CD4-positive, alpha-beta T cell treated with Interleukin-10 for 1 hour (primary cell): ENCODE measurements at places on chromosomes 12 and 14.

GRCh38 chr12:85325442-85325841, 45.4 kb downstream of the ALX1 start:
- no peak for DNase-seq

DNA sequence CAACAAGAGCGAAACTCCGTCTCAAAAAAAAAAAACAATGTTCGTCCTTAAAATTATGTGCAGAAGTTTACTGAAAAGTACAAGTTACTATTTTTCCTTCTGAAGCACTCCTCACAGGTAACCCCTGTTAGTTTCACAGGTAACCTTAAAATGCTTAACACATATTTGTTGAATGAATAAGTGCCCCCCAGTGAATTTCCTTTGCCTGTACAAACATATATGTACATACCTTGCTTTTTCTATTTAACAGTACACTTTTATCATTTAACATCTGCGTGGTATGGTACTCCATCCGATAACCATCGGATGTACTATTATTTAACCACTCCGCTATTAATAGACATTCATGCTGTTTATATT, 1.4 kb upstream of the RAB35 start:
- no peak for DNase-seq

- no peak for DNase-seq
These were observed 772.2 kb downstream of the LRFN5 start for GRCh38 chr14:42378880-42379279.

GRCh38 chr12:25652371-25652770, 99.3 kb upstream of the LMNTD1 start:
- DNase-seq: no peak

DNA sequence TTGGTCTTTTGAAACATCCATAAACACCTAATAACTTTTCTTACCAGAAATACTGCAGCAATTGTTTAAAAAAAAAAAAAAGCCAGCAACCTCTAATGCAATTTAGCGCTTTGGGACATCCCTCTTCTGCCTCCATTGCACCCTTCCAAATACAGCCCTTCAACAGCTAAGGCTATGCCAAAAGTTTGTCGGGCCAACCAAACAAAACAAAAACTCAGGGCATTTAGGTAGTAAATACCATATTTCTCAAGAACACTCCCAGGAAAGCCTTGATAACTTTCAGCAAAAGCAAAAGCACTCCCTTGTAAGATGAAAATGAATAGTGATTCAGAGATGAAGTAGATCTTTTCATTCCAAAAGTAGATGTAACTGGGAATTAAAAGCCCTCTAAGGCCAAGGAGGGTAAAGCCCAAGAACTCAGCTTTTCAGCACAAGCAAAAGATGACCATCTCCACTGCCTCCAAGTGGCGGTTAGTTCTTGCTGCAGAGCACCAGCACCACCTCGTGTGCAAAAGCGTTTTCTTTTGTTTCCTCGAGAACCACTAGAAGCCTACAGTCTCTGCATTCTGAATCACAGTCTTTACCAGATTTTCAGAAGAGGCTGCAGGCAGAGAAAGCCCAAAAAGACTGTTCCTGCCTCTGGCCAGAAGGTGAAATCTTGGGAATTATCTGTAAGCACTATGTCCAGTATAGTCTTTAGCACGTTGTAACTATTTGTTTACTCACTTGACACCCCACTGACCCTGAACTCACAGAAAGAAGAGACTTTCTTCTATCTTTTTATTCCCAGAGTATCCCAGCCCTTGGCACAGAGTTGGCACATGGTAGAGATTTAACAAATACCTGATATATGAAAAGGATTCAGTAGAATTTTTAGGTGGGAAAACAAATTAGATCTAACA, 53.1 kb downstream of the SIX6 start:
- DNase-seq: peak; percentile 13
